ENCODE measurements at places on chromosomes 12 and 14.

- no peak for DNase-seq
Observed at GRCh38 chr14:65346895-65347294, 65.6 kb upstream of the FUT8 start.

GRCh38 chr14:46840944-46841720 is 189.6 kb upstream of the RPL10L start:
- no peak for DNase-seq

DNA sequence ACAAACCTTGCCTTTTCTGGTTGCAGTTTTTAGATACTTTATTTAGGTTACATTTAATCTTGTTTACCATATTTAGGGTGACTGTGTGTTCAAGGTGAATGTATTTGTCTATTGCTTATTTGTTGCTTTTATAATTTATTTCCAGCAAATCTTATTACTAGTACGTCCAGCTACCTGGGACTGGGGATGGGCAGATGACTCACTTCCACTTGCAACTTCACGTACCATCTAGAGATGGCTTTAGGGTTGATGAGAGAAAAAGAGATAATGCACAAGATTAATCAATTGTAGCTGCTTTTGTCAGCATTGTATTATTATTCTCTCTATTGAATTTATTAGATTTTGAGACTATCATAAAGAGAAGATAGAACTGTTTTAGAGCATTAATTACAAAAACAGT is 5.1 kb downstream of the MIPOL1 start:
- no peak for DNase-seq

GRCh38 chr14:59895721-59896120 is 24.2 kb upstream of the LRRC9 start:
- DNase-seq, result no peak

DNA sequence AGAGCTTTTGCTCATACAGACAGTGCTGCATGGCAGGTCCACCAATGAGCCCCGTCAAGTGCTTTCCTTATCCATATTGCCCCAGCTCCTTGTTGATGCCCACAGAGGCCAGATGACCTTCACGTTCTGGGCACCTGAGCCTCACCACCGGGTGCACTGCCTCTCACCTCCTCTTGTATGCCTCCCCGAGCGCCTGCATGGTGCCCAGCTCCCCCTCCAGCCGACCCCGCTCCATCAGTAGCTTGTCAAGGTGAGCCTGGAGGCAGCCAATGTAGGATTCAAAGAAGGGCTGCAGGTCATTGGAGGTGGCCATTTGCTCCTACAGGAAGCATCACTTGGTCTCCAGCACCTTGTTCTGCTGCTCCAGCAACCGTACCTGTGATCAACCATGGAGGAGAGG is 31.8 kb upstream of the KRT77 start:
- no peak for DNase-seq

GRCh38 chr12:68943848-68944247 is 10.9 kb upstream of the CPM start:
- no peak for DNase-seq

- no peak for DNase-seq
Observed at GRCh38 chr14:76168531-76168930, 16.8 kb downstream of the GPATCH2L start.

Data from NCI-H1436 (cell line).